ENCODE measurements at places on chromosomes 12 and 14. TPM values are rescaled to one million over a fixed set of nuclear protein-coding genes. Genes with fewer than 3 reads are reported as not detected.

Gene FAM186B
- 0.42 TPM for total RNA-seq

Gene RNASE7
- total RNA-seq, result 0.27 TPM

Gene FBLN5
- 824 TPM for total RNA-seq

DNA sequence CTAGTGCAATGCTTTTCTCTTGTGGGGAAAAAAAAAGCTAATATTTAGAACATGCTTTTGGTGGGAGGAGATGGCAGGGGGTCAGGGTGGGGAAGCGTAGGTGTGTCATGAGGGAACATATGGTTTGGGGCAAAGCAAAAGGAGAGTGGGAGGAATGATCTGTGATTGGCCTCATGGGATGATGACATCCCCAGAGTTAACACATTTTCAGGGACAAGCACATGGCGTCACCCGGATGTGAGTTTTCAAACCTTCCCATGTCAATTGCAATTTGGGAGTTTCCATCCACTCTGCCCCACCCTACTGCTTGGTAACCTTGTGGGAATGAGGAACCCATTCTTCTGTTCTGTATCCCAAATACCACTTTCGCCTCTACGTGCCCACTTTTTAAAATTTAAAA lies 164.2 kb downstream of the SSPN start:
- no peak for DNase-seq

- DNase-seq, result no peak
These were observed 358.6 kb upstream of the FOXG1 start for GRCh38 chr14:28407996-28408395.

DNA sequence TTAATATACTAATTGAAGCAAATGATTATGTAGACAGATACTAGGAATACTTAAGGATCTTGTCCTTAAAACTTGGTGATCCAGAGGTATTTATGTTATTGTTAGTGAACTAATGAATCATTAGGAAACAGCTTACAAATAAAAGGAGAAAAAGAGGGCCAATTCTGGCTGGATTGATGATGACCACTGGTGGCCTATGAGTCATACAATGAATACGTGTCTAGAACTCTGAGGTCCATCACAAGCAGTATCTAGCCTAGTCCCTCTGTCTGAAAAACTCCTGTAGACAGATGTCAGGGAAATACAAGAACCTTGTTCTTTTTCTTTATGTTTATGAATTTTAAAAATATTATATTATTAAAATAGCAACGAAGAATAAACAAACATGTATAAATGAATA lies 51.7 kb upstream of the RTL1 start:
- DNase-seq, result no peak

DNA sequence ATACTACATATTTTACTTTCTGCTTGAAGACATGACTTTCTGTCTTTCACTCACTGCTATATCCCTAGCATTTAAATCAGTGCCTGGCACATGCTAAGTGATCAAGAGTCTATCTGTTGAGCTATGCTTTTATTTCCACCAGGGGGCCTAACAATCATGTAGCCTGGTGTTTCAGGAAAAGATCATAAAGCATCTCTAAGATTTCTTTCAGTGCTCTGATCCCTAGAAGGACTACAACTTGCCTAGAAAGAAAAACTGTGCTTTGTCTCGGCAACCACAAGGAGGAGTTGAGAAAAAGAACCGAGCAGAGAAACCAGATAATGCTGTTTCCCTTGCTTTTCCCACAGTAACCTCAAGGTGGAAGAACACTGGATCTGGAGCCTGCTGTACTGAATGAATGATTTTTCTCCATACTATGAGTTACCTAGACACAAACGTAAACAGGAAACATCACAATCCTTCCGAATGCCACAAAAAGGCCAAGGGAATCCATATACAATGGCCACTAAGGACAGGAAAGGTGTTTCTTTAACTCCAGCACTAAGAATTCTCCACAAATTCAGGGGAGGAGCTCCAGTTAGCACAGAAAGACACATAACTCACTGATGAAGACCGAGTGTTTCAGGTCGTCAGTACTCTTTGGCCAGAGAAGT lies 1.2 kb downstream of the CRY1 start:
- DNase-seq, result no peak

- no peak for DNase-seq
These were observed 40.8 kb downstream of the GPR65 start for GRCh38 chr14:88045705-88046104.

- no peak for DNase-seq
These were observed 216.0 kb upstream of the RGS6 start for GRCh38 chr14:71716041-71716772.

DNA sequence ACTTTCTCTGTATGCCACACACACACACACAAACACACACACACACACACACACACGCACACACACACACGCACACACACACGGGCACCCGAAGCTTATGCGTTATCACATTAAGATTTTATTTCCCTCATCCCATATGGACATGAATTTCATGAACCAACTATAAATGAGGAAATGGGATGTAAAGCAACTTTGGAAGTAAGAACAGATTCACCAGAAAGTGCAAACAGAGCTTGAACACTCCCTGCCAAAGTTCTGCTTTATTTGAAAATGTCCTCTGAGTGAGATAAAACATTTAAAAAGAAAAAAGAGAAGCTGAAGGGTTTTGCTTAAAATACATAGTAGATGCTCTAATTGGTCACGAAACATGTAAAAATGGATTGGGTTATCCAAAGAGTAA lies 90.4 kb upstream of the OTX2 start:
- DNase-seq, result no peak

GRCh38 chr12:66341126-66341525 lies 38.8 kb downstream of the HELB start:
- no peak for DNase-seq
